Occipital lobe (tissue), 3 donors: ENCODE measurements at places on chromosomes 2 and 18.

DNA sequence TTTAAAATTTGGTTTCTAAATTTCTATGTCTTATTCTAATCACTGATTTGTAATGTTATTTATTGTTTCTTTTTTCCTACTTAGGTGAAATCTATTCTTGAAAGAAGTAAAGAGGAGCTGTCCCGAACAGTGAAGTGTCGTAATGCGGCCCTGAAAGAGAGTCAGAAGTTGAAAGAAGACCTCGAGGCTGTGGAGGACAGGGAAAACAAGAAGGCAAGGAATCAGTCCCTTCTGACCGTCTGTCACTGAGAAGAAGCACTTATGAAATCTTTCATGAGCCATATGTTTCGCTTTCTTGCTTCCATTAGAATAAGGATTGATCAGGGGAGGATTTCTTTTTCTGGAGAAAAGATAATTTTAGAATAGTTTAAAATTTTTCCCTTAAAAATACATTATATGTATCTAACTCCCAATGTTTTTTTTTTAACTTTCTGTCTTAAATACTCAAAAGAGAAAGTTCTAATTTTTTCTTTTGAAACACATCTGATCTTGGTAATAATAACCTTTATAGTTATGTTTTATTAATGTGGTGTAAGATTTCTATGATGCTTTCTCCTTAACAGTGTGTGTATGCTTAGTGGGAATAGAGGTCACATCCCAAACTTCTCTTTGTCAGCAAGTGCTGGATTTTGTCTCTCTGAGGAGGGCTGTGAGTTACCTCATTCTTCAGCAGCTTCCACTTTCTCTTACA lies 79.0 kb downstream of the CCDC150 start:
- DNase-seq, result no peak

DNA sequence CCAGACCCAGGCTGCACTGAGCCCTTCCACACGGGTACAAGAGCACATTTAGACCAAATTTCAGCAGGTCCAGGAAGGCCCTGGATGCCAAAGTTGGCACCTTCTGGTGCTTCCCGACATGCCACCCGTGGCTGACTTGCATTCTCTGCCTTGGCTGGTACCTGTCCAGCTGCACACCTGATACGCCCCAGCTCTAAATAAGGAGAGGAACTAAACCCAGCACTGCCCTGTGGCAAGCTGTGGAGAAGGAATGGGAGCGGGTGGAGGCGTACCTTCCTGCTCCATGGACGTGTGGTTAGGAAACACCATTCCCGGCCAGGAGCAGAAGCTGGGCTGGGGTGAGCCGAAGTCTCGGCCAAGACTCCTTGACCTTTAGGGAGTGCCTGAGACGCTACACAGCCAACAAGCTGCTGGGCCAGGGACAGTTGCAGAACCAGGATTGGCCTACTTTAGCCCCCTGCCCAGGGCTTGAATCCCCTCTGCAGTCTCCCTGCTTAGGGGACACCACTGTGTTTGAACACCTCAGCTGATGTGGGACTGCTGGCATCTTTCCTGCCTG lies 86.5 kb upstream of the TAF1B start:
- no peak for DNase-seq

GRCh38 chr2:105090091-105090490 lies 52.2 kb downstream of the MRPS9 start:
- no peak for DNase-seq

- no peak for DNase-seq
Observed at GRCh38 chr2:10935953-10936942, 24.5 kb downstream of the KCNF1 start.

GRCh38 chr2:8452979-8453903 lies 228.6 kb upstream of the ID2 start:
- no peak for DNase-seq

DNA sequence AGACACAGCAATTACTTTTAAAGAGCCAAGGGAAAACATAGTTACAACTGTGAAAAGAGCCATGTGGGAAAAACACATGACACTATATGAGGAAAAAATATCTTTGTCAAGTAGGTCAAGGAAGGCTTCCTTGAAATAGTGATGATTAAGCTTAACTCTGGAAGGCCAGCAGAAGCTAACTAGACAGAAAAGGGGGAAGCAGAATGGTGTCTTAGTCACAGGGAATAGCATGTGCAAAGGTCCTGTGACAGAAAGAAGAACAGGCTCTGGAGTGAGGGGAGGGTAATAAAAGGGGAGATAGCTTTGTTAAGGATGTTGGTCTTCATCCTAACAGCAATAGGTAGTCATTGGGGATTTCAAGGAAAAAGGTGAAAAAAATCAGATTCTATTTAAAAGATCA lies 64.0 kb downstream of the ARHGAP25 start:
- DNase-seq, result no peak

GRCh38 chr18:59606193-59607077 lies 90.8 kb downstream of the CCBE1 start:
- no peak for DNase-seq

GRCh38 chr2:10709290-10709939 lies 12.0 kb upstream of the ATP6V1C2 start:
- DNase-seq, result no peak

DNA sequence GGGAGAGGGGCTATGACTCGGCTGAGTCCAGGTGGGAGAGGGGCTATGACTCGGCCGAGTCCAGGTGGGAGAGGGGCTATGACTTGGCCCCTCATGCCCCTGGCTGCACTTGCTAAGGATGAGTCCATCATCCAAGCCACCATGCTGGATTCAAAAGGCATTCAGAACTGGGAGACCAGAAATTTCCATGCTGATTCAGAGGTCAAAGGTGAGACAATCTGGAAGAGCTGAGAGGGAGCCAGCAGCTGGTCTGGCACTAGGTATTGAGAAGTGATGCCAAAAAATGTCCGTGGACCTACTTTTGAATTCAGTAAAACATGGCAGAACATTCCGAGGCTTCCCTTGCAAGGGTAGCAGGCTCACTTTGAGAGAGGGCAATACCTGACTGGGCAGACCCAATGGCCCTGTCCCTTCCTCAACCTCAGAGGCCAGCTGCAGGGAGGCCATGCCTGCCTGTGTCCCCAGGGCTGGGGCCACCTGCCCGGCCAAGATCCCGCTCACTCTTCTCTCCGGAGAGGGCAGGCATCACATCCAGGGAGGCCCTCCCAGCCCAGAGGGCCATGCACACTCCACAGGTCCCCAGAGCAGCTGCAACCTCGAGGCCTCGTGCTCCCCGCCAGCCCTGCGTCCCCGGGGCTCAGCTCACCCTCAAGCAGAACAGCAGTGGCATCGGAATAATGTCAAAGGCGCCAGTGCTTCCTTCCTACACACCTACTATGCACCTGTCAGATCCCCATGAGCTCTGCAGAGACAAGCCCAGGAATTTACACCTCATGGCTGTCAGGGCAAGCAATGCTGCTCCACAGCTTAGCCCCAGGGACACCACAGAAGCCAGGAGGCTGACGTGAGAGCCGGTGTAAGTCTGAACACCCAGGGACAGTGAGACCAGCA lies 80.2 kb upstream of the GPC1 start:
- no peak for DNase-seq

DNA sequence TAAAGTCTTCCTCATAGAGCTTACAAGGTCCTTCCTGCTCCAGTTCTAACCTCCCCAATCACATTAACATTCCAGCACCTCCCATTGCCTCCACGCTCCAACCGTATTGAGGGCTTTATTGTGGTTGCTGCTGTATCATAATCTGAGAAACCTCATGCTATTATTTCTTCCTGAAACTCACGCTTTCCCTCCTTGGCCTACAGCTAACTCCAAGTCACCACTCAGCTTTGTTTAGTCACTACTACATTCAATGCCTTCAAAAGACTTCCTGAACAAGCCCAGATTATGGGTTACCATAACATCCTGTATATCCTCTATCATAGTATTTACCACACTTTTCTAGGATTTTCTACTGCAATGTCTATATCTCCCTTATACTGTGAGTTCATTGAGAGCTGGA lies 230.4 kb downstream of the IKZF2 start:
- no peak for DNase-seq

DNA sequence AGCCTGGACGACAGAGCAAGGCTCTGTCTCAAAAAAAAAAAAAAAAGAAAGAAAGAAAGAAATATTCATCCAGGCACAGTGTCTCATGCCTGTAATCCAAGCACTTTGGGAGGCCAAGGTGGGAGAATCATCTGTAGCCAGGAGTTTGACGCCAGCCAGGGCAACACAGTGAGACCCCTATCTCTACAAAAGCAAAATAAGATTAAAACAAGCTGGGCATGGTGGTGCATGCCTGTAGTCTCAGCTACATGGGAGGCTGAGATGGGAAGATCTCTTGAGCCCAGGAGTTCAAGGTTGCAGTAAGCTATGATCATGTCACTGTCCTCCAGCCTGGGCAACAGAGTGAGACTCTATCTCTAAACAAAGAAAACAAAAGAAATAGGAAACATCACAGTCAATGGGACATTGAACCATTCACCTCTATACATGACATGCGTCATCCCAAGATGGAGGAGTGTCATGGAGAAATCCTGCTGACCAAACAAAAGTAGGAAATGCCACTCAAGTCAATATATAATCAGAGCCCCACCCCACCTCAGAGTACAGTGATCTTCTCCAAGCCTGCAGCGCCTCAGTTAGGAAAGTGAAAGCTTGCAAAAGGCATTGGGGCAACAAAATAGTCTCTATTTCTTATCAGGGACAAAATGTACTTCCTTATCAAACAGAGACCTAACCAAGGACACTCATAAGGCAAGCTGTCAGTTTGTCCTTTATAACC lies 9.8 kb downstream of the FEV start:
- DNase-seq, result no peak

DNA sequence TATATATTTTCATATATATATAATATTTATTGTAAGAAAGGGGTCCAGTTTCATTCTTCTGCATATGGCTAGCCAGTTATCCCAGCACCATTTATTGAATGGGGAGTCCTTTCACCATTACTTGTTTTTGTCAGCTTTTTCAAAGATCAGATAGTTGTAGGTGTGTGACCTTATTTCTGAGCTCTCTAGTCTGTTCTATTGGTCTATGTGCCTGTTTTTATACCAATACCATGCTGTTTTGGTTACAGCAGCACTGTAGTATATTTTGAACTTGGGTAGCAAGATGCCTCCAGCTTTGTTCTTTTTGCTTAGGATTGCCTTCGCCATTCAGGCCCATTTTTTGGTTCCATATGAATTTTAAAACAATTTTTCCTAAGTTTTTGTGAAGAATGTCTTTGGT lies 320.1 kb downstream of the CDH2 start:
- DNase-seq, result no peak
